ENCODE measurements at places on chromosomes 16 and 17.

DNA sequence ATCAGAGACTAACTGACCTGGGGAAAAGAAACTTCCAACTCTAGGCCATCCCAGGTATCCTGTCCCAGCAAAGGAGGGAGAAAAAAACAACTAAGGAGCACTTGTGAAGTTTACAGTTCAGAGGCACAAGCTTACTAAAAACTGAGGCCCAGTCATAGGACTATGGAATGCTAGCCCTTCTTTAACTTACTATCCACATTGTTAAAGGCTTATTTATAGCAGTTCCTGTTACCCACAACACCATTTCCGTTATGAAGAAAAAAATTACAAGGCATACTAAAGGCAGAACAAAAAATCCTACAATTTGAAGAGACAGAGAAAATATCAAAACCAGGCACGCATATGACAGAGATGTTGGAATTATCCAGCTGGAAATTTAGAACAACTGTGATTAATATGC is 159.1 kb downstream of the CDH11 start:
- DNase-seq: no peak

DNA sequence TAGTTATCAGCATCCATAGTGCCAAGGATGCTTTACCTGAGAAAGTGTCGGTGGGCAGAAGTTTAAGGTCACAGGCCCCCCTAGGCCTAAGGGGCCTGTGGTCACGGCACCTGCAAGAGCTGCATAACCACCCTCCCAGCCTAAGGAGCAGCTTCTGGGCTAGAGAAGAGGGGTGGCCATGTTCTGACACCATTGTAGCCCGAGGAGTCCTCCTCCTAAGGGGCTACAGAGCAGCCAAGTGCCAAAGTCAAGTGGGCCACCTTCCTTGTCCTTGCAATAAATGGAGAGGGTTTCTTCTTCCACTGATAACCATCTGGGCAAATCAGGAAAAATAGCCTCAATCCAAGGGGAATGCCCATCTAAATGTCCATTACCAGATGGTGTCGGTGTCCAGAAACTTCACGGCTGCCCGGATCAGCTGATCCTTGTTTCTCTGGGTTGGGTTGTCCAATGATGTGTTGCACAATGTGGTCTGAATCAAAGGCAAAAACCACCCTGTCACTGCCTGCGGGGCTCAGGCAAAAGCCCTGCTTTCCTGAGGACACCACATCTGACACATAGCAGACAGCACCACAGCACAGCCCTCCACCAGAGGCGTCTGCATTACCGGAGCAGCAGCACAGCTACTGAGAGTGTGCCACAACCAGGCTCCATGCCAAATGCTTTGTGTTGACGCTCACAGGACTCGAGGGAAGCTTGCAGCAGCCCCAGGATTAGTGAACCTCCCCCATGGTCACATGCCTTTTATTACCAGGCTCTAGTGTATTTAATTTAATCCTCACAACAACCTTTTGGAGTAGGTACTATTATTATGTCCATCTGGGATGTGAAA is 12.8 kb downstream of the ATPAF2 start:
- DNase-seq: no peak

DNA sequence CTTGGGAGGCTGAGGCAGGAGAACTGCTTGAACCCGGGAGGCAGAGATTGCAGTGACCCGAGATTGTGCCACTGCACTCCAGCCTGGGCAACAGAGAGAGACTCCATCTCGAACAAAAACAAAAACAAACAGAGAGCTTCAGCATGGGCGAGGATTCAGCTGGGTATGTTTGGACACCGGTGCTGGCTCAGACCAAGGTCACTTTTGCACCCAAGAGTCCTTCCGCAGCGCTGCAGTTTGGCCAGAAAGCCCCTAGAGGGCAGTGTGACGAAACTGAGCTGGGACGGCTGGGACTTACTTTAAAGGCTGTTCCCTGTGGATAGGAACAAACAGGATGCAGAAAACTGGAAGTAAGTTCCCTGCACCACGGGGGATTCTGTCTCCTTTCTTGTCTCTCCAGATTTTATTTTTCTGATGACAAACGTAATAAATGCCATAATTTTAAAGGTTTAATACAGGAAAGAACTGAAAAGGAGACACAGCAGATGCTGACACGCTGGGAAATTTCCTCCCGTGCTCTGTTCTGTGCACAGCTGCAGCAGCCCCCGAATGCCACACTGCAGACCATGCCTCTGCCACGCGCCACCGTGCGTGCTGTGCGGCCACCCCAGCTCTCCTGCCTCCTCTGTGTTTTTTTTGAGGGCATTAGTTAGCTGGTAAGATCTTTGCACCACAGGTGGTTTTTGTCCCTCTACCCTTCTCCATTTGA is 25.2 kb upstream of the USP36 start:
- DNase-seq: peak; percentile 78

DNA sequence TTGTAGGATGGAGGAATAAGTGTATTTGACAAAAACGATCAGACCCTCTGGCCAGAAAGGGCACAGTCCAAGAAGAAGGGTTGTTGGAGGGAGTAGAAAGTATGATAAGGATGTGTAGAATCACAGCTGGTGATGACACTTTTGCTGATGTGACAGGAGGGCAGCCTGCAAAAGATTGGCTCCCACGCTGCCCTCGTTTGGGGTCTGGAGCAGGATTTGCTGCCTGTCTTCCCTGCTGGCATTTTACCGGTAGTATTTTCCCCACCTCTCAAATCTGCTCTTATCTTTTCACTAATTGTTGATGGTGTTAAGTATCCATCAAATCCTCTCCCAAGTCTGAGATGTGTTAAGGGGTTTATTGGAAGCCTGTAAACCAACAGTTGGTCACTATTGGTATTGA is 208.8 kb downstream of the CCDC182 start:
- no peak for DNase-seq

- no peak for DNase-seq
Measured at GRCh38 chr17:38560503-38561318, 45.0 kb downstream of the SRCIN1 start.

DNA sequence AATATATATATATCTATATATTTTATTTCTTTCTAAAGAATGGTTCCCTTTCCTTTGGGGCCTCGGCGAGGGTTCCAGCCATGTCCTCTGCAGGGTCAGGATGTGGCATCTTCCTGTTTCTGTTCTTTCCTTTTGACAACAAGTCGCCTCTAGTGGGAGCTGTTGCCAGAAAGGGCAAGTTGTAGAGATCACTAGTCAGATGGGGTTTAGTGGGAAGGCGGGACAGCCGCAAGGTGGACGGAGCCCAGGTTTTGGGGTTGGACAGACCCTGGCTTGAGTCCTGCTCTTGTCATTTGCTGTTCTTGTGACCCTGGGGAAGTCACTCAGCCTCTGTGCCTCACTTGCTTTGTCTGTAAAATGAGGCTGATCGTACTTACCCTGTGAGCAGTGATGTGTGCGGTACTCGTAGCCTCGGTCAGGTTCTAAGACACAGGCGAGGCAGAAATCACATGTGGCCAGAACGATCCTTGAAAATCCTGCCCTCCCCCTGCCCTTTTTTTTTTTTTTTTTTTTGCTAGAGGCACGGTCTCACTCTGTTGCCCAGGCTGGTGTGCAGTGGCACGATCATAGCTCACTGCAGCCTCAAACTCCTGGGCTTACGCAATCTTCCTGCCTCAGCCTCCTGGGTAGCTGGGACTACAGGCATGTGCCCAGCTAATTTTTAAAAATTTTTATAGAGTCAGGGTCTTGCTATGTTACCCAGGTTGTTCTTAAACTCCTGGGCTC is 80.1 kb downstream of the ABCC6 start:
- no peak for DNase-seq

DNA sequence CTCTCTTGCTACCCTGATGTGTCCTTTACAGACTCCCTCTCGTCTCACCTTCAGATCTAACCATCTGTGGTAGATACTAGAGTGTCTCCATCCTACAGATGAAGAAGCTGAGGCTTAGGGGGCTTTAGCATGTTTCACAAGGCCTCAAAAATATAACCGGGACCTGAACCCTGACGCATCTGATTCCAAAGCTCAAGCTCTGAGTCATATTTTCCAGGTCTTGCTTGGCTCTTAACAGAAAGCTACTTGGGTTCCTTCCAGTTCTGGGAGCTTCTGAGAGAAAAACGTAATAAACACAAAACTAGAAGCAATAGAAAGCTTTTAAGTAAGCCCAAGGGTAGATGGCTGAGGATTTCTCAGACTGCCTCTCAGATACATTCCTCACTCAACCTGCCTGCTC is 224.3 kb upstream of the EEF2KMT start:
- no peak for DNase-seq

DNA sequence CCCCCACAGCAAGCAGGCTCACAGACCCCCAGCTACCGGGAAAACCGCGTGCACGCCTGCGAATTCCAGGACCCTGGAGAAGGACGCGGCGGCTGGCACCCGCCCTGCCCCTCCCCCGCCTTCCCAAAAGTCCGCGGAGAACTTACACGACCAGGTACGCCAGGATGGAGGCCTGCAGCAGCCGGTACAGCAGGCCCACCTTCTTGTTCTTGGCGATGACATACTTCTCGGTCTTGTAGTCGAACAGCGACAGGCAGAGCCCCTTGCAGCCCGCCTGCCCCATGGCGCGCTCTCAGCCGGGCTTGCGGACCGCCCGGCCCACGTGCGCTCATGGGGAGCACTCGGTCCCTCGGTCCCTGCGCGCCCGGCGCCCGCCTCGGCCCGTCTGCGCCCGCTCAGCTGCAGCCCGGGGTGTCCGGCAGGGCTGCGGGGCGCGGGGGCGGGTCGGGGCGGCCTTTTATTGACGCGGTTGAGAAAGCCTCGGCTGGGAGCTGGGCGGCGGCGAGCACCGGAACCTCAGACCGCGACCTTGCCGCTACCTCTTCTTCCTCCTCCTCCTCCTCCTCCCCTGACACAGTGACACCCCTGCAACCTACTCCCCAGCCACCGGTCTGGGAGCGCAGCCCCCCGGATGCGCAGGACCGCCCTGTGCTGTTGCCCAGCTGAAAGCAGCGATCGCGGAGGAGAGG is at the start of gene P2RX5:
Gene P2RX5 (minus strand): TSS at position 433 of the 689 bp plus-strand sequence. CDS start 150 bp downstream, at position 283.
- DNase-seq: peak; percentile 42

- no peak for DNase-seq
Measured at GRCh38 chr17:34151102-34151501, 104.0 kb upstream of the CCL2 start.

- DNase-seq: no peak
Measured at GRCh38 chr17:1590029-1590746, 27.6 kb upstream of the PITPNA start.

DNA sequence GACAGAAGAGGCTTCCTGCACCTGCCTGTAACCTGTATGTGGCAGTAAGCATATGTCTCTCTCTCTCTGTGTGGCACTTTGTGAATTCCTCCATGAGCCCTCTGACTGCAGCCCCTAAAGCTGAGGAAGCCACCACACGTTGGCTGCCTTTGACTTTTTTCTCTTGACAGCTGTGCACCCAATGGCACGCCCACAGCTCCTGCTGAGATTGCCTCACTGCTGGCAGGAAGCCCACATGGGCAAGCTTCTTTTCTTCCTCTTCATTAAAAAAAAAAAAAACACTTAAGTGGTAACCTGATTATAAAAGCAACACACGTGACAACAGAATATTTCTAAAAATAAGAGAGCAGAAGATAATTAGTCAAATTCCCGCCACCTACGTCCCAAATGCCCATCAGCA is 34.0 kb upstream of the PIRT start:
- peak; percentile 1 for DNase-seq
